ENCODE measurements at places on chromosomes 1 and 21. TPM values are rescaled to one million over a fixed set of nuclear protein-coding genes. Genes with fewer than 3 reads are reported as not detected.

DNA sequence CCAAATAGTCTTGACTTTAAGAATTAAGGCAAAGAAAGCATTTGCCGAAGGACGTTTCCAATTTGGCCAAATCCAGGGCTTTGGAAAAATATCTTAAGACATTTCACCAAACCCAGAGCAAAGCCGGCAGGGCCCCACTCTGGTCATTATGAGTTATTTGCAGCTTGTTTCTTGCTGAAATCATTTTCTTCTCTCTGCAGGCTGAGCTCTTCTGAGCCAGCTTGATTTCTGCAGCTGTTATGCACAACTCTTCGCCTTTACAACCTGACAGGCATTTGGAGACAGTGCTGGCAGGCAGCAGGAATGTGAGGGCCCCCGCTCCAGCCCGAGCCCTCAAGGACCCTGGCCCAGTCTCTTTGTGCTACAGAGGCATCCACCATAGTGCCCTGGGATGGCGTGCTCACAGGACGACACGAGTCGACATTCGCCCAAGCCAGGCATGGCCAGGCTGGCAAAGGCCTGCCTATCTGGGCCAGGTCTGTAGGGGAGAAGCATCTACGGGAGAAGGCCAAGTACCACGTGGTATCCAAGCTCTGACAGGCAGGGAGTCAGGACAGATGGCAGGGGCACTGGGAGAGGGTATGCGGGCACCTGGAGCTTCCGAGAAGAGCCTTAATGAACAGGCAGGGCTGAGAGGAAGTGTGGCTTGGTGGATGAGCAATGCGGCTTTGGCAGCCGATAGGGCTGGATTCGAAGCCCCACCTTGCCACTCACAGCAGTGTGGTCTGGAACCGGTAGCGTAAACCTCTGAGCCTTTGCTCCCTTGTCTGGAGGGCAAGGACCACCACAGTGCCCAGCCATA lies 32.3 kb downstream of the SYF2 start:
- H3K36me3 ChIP-seq = no peaks in the 10 kb centered on the region
- peaks cover 3% of the 10 kb centered on the region for H3K4me1 ChIP-seq
- no peak overlapping the region for H3K27ac ChIP-seq
- DNase-seq = no peak
- peaks cover 20% of the 10 kb centered on the region for H3K27me3 ChIP-seq

DNA sequence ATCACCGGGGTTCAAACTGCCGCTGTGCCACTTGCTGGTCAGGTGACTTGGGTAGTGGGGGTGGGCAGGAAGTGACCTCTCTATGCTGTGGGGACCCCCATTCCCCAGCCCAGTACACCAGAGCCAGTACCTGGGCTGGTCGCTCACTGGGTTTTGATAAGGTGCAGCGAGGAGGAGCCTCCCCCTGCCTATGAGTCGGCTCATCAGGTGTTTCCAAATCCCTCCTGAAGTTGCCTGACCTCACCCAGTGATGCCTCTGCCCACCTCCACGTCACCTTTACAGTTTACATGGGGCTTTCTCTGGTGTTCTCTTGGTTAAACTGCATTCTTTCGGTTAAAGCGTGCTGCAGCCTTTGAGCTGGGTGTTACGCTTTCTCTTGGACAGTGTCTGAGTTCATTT lies 58.2 kb downstream of the ARHGEF10L start:
- no peaks in the 10 kb centered on the region for H3K36me3 ChIP-seq
- H3K27me3 ChIP-seq = no peaks in the 10 kb centered on the region
- no peak for DNase-seq

Gene MROH7
- total RNA-seq = 0.16 TPM

Gene RSPO1
- total RNA-seq = not detected
